ENCODE measurements at places on chromosomes 1 and 21. TPM values are rescaled to one million over a fixed set of nuclear protein-coding genes. Genes with fewer than 3 reads are reported as not detected.

The DNAJC28 gene
- 1.7 TPM for total RNA-seq

The RHD gene
- total RNA-seq = under 0.01 TPM

The CCDC190 gene
- 1.1 TPM for total RNA-seq

The EDARADD gene
- 0.19 TPM for total RNA-seq

The OR2L5 gene
- not detected for total RNA-seq

The IFI6 gene
- total RNA-seq = 107 TPM

The TEDDM1 gene
- total RNA-seq = not detected

The F5 gene
- total RNA-seq = under 0.01 TPM

The MFSD2A gene
- 5.4 TPM for total RNA-seq

The ELAPOR1 gene
- 0.28 TPM for total RNA-seq

The KCNJ6 gene
- total RNA-seq = under 0.01 TPM

The DMRTA2 gene
- not detected for total RNA-seq

The SPRR2G gene
- not detected for total RNA-seq

The PLPPR5 gene
- total RNA-seq = not detected

The CDA gene
- not detected for total RNA-seq

The CLCNKB gene
- total RNA-seq = under 0.01 TPM

The PIK3R3 gene
- total RNA-seq = 4.5 TPM

The GSTM5 gene
- total RNA-seq = 3.9 TPM

The TSPAN2 gene
- 0.58 TPM for total RNA-seq
